ENCODE measurements at places on chromosomes 4 and X. TPM values are rescaled to one million over a fixed set of nuclear protein-coding genes. Genes with fewer than 3 reads are reported as not detected.

BEX5 gene
- polyA plus RNA-seq = 17.8 TPM

PSMD10 gene
- 212 TPM for polyA plus RNA-seq

SCML2 gene
- polyA plus RNA-seq = 14.7 TPM

DUSP21 gene
- polyA plus RNA-seq = not detected

UGT2B10 gene
- not detected for polyA plus RNA-seq

KCNE5 gene
- polyA plus RNA-seq = not detected

SSX2B gene
- polyA plus RNA-seq = not detected

AFP gene
- polyA plus RNA-seq = 0.14 TPM

ETDB gene
- polyA plus RNA-seq = not detected

PARM1 gene
- polyA plus RNA-seq = 1.3 TPM

TEX13C gene
- 0.22 TPM for polyA plus RNA-seq

Measured in neural cell (in vitro differentiated cells).